GM23338 (cell line): ENCODE measurements at places on chromosomes 1 and 21. TPM values are rescaled to one million over a fixed set of nuclear protein-coding genes. Genes with fewer than 3 reads are reported as not detected.

The ZNF593OS gene
- not detected in 2 replicates for total RNA-seq

The STUM gene
- total RNA-seq: 0.74 and 1.3 TPM in 2 replicates

The RYR2 gene
- 6.7 and 10.0 TPM in 2 replicates for total RNA-seq

The LORICRIN gene
- not detected in 2 replicates for total RNA-seq

The GLMN gene
- total RNA-seq: 30.3 and 36.8 TPM in 2 replicates

The KIAA0040 gene
- 10.2 and 11.9 TPM in 2 replicates for total RNA-seq

The ASPM gene
- total RNA-seq: 64.9 and 65.4 TPM in 2 replicates

The LCE1D gene
- total RNA-seq: not detected in 2 replicates

DNA sequence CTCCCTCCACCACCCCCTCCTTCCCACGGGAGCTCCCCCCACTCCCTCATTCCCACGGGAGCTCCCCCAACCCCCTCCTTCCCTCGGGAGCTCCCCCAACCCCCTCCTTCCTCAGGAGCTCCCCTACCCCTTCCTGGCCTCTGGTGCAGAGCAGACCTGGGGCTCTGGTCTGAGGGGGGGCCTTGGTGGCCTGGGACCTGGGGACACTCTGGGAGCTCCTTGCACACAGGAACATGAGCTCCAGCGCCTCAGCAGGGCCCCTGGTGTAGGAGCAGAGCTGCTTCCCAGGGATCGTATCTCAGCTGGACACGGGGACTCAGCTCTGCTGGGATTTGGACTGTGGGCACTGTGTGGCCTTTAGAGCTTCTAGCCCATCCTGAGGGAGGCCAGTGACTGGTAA lies 19.7 kb upstream of the PRSS38 start:
- no peak for DNase-seq

DNA sequence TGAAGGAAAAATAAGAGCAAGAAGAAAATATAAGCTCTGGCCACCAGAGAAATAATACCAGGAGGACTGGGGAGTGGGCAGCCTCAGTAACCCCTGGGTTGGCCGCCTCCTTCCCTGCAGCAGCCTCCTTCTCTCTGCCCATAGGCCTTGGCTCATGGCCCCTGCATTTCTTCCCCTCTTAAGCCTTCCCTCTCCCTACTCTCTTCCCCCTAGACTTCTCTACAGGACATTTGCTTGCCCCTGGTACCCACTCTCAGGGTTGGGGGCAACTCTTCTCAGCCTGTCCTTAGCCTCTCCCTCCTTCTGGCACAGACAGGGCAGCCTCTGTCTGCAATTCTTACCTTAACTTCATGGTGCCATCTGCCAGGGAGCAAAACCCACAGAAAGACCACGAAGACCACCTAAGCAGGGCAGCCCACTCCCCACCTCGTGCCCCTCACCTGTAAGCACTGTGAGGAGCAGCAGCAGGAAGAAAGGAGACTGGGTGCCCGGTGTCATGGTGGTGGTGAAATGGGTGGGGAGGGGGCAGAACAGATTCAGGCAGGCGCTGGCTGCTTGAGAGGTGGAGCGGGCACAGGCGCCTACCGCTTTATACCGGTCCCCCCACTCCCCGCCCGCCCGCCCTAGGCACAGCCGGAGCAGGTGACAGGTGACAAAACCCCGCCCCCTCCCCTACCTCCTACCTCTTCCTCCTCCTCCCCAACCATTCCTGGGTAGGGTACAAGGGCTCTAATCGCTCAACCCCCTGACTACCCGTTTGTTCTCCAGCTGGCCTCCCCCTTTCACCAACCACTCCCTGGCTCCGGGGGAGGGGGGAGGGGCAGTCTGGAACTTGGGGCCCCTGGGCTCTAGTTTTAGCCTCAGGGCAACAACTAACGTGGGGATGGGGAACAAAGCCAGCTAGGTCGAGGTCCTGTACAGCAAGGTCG lies 15.1 kb downstream of the THBS3 start:
- peak; percentile 90 for DNase-seq

- peak; percentile 49 for DNase-seq
These were observed 282.6 kb downstream of the BARHL2 start for GRCh38 chr1:90434460-90434859.

DNA sequence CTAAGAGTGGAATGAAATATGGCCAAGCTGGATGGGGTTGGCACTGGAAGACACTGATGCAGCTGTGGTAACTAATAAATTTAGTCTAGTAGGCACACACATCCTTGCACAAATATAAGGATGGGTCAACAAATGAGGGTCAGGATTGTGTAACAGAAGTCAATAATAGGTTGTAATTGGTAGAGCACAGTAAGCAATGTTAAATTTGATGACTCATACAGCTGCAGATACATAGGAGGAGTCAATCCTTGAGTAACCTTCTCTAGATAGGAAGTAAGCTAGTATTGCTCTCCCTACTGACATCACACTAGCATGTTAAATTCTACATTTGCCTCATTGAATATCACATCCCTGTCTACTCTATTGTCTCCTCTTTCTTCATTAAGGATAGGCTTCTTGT lies 332.1 kb downstream of the PTPRC start:
- no peak for DNase-seq

DNA sequence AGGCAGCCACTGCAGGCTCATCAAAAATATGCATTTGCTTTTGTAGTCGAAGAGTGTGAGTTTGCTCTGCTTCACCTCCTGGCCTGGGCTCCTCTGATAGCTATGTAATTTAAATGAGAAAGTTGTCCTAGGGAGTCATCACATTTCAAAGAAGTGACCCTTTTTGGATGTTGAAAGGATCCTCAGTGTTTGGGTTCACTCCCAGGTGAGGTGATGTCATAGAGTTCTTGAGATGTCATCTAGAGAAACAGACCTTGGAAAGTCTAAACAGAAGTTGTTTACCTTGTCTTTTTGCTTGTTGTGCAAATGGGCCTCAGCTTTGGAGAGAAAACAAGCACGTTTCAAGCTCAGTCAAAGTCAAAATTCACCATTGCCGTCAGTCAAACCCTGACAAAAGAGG lies 92.0 kb upstream of the BARHL2 start:
- peak; percentile 84 for DNase-seq

GRCh38 chr1:154883919-154884868 lies 14.1 kb upstream of the KCNN3 start:
- no peak for DNase-seq

- no peak for DNase-seq
These were observed 3.1 kb downstream of the CD52 start for GRCh38 chr1:26320896-26321295.

DNA sequence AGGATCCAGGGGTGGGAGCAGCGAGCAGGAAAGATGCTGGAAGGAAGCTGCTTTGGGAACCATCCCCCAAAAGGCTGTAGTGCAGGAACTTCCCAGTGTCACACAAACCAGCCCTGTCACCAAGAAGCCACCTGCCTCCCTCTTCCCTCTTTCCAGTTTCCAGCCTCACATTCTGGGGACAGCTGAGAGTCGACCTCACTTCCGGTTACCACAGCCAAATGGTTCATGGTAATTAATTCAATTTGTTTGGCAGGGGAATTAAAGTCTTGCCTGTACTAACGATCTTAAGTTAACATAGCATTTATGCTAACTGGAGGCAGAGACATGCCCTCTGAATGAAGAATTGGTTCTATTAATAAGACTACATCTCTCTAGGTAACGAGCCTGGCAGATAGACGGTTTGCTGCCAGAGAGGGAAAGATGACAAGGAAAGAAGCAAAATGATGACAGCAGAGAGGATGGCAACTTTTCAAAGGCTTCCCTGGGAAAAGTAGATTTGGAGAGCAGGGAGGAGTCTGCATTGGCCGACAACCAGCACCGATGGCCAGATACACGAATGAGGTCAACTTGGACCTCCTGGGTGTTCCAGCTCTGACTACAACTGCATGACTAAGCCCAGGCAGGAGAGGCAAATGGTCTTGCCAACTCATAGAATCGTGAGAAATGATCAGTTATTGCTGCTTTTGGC lies 64.1 kb downstream of the TMCO4 start:
- DNase-seq: no peak

DNA sequence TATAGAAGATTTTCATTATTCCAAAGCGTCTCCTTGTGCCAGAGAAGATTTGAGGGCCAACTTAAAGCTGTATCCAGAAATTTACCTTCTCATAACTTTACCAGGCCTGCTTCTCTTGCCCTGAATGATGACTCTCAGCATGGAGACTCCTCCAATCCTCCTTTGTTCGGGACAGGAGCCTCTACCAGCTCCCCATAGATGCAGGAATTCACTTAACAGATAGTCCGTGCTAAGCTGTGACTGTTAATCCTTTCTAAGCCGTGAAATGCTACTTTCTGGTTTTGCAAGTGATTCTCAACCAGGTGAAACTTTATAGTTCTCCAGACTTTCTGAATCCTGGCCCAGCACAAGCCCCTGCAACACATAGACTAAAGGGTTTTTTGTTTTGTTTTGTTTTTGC lies 31.8 kb upstream of the KCND3 start:
- no peak for DNase-seq

GRCh38 chr1:4171480-4172450 lies 271.7 kb upstream of the C1orf174 start:
- DNase-seq: no peak

DNA sequence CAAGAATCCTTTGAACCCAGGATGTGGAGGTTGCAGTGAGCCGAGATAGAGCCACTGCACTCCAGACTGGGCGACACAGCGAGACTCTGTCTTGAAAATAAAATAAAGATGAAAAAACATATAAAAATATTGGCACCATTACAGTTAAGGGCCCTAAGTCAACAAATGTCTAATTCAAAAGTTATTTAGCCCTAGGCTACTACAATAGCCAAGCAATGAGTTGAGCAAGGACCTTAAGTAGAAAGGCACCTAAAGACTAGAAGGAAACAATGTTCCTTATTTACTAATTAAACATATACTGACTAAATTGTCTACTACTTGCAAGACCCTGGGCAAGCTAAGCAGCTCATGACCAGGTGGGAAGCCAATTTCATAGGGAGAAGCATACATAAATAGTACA lies 4.1 kb downstream of the PIK3R3 start:
- no peak for DNase-seq

GRCh38 chr1:63868268-63868781 lies 94.5 kb downstream of the ROR1 start:
- DNase-seq: no peak
